Right renal cortex interstitium (tissue), 3 donors: ENCODE measurements at places on chromosomes 11 and 22. TPM values are rescaled to one million over a fixed set of nuclear protein-coding genes. Genes with fewer than 3 reads are reported as not detected.

DNA sequence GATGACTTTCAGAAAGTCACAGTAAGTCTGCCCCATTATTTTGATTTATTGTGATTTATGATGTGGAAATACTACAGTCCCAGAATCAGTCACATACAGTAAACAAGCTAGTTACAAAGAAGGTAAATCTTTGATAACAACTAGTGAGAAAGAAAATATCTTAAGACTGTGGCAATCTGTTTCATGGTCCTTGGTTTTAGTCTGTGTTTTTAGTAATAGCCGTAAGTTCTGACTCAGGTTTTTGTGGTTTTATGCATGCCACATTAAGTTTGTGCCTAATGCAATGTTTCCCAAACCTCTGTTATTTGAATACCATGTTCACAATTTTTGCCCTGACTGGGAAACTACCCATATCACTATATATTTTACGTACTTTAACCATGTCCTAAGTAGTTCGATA, 6.7 kb downstream of the CEP295 start:
- no peak for DNase-seq

The SMTNL1 gene
- 0.23 TPM for polyA plus RNA-seq

The GRIA4 gene
- 0.51 TPM for polyA plus RNA-seq

DNA sequence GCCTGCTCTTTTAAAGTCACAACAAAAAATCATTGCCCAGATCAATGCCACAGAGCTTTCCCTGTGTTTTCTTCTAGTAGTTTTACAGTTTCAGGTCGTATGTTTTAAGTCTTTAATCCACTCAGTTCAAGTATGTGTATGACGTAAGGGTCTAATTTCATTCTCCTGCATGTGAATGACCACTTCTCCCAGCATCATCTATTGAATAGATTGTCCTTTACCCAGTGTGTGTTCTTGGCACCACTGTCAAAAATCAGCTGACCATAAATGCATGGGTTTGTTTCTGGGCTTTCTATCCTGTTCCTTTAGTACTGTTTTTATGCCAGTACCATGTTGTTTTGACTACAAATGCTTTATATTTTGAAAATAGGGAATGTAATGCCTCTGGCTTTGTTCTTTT, 28.1 kb downstream of the INTS4 start:
- DNase-seq, result no peak

DNA sequence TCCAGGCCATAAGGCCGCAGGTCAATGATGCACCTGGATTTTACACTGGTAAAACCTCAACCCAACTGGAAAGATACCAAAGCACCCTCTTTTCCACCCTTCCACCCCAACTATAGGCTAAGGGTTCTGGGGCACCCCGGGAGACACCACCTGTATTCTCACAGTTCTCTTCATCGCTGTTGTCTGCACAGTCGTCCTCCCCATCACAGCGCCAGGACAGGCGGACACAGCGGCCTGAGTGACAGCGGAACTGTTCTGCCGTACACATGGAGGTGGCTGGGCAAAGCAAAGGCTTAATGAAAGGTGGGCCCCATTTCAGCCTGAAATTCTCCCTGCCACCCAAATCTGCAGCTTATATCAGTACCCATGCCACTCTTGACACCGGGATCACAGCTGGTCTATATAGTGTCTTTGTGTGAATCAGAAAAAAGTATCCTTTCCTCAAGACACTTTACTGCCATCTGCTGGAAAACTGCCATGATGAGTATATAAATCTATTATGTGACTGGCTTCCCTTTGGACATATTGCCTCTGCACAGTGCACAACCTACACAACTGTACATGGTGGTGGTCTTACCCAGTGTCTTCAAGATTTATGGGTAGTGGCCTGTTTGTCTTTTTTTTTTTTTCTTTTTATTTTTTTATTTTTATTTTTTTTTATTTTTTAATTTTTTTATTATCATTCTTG, 21.5 kb downstream of the LRP4 start:
- no peak for DNase-seq

GRCh38 chr22:29517215-29517908, 36.2 kb downstream of the THOC5 start:
- no peak for DNase-seq

- DNase-seq, result no peak
Observed at GRCh38 chr22:29727131-29727523, 7.3 kb downstream of the CABP7 start.

DNA sequence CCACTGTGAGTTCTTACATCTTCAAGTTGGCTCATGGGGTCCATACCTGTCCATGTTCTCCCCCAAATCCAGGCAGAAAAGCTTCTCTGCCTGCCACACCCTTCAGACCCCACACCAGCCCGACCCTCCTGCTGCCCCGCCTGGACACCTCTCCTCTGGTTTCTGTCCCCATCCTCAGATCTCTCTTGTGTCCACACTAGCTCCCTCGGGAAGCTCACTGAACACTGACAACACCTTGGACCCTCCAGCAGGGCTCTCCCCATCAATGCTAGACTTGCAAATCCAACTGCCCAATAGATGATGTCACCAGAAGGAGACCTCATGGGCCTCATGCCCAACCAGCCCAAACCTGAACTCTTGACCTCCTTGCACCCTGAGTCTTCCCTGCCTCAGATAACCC, 2.9 kb downstream of the SCARF2 start:
- no peak for DNase-seq

DNA sequence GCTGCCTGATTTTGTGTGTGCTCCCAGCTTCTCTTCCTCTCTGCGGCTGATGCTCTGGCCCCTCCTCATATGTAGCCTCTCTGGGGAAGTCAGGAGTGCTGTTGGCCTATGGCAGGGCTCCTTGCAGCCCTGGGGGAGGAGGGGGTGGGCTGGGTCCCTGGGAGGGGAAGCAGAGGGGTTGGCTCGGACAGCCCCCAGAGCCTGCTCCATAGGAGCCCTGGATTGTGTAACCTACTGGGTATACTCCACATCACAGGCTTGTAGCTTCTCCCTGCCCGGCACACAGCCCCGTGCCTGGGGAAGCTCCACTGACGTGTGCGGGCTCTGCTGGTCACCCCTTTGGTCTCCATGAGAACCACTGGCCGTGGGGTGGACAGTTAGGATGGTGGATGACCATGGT, 113.8 kb downstream of the ST3GAL4 start:
- DNase-seq, result no peak

DNA sequence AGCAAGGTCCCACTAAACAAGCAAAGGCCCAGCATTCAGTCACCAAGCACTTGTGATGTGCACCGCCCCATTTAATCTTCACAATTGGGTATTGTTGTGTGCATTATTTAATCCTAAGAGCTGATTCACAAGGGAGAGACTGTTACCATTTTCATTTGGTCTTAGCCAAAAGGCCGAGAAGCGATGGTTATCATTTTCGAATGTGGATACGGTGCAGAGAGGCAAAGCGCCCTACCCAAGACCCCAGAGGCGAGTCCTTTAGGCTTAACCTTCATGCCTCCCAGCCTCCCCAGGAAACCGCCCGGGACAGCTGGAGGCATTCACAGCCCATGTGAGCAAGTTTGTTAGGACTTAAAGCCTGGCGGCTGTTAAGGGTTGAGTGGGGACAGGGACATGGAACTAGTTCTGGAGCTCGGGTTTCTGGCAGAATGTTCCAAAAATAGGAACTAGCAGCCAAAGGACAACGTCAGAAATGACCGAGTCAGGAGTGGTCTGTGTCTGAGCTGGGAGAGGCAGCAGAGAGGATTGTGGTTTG, 13.0 kb upstream of the UPK3A start:
- DNase-seq, result no peak

- DNase-seq, result no peak
Observed at GRCh38 chr22:41127451-41127850, 35.1 kb downstream of the EP300 start.

GRCh38 chr11:107563702-107564101, 1.8 kb downstream of the ALKBH8 start:
- no peak for DNase-seq

DNA sequence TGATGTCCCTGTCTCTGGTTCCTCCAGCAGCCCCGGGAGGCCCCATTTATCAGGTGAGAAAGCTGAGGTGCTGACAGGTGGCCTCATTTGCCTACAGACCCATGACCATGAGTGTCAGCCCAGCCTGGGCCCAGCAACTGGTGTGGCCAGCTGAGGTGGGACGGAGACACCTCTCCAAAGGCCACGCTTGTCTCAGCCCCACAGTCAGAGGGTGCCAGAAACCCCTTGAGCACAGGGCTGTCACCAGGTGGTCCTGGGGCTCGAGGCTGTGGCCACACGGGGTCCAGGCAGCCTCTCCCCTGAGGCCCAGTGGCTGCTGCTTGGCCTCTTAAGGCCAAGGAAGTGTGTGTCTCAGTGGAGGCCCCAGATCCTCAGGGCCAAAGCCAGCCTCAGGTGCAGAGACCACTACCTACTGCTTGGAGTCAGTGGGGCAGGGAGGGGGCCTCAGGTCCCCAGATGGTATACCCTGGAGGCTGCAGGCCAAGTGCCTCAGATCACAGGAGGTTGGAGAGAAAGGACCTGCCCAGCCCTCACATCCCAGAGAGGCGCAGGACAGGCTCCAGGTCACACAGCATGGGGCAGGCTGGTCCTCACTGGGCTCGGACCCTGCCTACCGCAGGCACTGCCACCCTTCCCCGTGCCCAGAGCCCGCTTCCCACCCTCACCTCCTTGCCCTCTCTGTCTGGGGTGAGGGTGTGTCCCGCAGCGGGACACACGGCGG, 11.4 kb downstream of the RAB3IL1 start:
- no peak for DNase-seq

DNA sequence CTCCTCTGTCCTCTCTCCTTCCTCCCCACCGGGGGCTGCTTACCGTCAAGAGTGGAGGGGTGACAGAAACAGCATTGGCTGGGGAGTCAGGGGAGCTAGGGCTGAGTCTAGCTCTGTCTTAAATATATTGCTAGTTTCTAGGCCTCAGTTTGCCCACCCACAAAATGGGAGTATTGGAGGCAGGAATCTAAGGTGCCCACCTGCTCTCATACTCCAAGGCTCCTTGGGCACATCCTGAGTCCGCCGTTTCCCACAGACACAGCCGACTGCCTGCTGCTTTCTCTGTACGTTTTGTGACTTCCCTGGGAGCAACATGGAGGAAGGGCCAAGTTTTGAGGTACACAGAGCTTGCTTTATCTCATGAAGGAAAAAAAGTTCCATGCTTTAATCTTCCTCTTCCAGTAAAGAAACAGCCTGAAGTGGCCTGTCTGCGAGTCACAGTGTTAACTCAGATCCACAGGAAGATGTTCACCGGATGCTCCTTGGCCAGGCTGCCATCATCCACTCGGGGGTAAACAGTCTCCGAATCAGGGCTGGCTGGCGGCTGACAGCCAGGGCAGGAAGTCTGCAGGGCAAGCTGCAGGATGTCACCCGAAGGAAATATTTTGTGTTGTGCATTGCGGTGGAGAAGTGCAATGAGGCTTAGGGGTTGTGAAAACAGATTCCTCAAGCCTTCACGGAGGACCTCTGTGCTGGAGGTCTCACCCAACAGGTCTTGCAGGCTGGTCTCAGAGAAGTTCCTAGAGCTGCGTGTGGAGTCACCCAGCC, 11.0 kb upstream of the CERK start:
- DNase-seq, result no peak

DNA sequence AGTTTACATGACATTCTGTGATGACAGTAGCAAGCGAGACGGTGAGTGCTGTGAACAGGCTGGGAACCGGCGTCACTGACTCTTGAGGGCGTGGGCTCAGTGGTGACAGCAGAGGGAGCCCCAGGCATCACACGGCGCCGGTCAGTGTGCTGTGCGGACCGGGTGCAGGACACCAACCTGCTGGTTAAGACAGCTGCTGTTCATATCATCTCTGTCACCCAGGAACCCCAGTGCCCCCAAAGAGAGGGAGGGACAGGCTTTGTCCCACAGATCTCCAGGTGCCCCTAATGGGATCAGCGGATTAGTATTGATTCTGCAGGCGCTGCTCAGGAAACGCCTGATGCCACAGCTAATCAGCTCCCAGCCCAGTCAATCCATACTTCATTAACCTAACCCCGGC, 18.4 kb downstream of the B3GAT1 start:
- no peak for DNase-seq

The EHF gene
- polyA plus RNA-seq, result 24.5 TPM

GRCh38 chr11:69825941-69826340, 6.7 kb upstream of the FGF3 start:
- no peak for DNase-seq

- DNase-seq, result no peak
Observed at GRCh38 chr22:21443057-21443734, 24.0 kb upstream of the TMEM191C start.

DNA sequence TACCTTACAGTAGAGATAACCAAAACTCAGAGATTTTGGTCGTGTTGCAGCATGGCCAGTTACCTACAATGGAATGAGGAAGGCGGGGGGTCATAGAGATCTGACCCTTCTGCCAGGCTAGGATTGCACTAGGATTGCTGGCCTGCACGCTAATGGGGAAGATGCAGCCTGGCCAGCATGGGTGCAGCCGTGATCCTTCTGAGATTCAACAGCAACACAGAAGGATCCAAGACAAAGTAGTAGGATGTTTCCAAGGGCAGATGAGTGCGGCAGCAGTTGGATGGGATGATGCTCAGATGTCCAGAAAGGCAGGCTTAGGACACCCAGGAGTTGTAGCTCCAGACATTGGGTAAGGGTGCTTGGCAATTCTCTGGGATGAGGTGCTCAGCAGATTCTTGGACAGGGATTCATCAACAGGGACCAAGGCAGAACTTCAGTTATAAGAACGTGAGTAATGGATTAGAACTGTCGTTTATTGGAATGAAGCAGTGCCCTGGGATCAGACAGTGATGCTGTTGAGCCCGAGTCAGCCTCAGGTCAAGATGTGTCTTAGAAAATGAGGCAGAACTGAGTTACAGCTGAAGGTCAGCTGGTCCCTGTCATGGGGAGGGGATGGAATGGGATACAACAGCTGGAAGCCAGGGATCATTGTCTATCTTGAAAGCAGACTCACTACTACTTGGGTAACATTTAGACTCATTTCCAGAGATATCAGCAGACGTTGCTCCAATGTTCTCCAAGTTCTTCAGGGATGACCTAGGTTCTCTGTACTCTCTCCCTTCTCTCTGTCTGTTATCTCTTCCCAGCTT, 71.0 kb downstream of the PARVA start:
- DNase-seq, result no peak

- no peak for DNase-seq
Observed at GRCh38 chr11:85893395-85893794, 38.2 kb downstream of the CCDC83 start.

DNA sequence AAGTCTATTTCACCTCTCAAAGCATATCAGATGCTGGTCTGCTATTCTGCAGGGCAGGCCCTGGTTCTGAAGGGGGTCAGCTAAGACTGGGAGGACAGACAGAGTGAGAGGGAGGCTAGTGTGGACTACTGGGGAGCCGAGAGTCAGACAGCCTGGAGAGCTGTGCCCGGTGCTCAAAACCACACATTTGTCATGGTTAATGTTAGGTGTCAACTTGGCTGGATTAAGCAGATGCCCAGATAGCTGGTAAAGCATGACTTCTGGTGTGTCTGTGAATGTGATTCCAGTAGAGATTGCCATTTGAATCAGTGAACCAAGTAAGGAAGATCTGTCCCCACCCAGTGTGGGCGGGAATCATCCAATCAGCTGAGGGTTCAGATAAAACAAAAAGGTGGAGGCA, 102.6 kb downstream of the SNX19 start:
- no peak for DNase-seq
